ENCODE measurements at places on chromosomes 7 and 10.

GRCh38 chr7:30464231-30464671, 14.3 kb downstream of the NOD1 start:
- DNase-seq = no peak

- DNase-seq = no peak
Observed at GRCh38 chr7:28126410-28127041, 54.1 kb downstream of the JAZF1 start.

- no peak for DNase-seq
Observed at GRCh38 chr7:816751-817671, 15.3 kb upstream of the SUN1 start.

DNA sequence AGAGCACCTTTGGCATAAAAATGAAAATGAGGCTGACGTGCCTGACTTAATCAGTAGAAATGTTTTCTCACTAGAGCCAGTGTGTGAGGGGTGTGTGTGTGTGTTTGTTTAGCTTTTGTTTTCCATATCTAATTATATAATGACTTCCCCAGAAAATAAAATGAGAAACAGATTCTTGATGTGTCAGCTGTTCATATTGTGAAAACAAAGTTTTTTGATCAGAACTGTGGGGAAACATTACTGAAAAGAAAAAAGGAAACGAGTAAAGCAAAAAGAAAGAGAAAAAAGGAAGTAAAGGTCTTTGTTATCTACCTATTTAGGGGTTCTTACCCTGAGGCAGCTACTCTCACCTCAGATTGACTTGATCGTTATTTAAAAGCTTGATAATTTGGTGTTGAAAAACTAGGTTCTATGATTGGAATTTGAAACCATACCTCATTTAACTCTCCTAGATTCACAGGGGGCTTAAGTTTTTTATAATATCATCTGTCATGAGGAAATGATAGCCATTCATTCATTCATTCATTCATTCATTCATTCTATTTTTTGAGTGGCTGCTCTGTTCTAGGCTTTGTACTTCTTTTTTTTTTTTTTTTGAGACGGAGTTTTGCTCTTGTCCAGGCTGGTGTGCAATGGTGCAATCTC, 58.0 kb downstream of the CREM start:
- DNase-seq = no peak

GRCh38 chr7:80552031-80552694, 40.3 kb upstream of the GNAT3 start:
- no peak for DNase-seq

DNA sequence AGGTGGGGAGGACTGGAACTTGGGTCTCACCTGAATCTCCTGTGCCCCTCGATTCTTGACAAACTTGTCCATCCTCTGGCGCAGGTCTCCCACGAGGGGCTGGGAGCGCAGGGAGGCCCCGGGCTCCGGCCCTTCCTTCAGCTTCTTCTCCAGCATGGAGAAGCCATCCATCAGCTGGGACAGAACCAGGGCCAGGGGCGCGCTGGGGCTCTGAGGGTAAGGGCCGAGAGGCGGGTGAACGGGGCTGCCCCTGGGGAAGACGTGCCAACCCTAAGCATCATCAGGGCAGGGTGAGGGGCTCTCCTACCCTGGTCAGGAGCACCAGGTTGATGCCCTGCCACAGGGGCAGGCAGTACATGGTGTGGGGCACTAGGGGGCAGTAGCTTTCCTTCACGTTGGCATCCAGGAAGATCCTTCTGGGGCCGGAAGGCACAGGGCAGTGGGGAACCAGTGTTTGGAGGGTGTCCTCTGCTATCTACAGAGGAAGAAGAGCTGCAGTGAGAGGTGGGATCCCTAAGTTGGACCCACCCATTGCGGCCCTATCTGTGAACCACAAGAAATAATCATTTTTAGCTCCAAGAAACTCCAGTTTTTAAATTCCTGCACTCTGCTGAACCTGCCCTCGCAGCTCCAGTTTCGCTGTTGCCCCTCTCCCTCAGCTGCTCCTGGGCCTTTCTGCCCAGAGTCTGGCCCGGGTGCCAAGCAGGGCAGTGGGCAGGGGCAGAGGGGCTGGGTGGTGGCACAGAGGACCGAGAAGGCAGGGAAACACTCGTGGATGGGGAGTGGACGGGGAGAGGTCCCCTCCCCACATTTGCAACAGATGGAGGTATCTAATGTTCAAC, 10.8 kb upstream of the PYROXD2 start:
- DNase-seq = no peak

GRCh38 chr7:141844256-141844655, 3.0 kb upstream of the PRSS37 start:
- DNase-seq = peak; percentile 49

DNA sequence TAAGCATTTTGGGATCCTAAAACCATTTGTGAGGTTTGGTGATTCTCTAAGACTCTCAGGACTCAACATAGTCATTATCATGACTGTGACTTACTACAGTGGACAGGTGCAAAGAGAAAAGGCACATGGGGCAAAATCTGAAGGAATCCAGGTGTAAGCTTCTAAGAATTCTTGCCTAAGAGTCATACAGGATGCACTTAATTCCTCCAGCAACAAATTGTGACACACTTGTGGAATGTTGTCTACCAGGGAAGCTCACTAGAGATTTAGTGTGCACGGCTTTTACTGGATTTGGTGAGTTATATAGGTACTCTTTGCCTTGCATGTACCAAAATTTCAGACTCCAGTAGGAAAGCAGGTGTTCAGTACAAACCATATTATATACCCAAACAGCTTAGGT, 47.9 kb downstream of the WAC start:
- no peak for DNase-seq

DNA sequence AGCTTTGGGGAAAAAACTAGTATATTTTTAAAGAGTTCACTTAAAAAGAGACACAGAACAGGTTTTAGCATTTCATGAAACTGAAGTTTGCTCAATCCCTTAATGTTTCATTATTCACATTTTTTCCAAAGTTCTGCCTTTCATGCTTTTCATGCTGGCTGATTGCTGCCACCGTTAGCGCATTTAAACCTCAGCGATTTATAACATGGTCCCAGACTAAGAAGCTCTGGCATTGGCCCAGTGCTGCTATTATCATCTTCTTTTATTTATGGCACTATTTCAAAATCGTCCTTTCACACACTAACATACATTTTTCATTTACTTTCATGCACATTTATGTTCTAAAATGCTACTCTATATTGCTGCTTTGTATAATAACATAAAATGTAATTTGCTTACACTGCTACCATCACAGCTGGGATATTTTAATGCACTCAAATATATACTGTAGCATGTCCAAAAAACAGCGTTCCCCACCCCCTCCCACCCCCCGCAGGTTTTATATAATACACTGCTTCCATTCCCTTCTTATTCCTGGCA, 141.9 kb downstream of the MPP7 start:
- DNase-seq = no peak

DNA sequence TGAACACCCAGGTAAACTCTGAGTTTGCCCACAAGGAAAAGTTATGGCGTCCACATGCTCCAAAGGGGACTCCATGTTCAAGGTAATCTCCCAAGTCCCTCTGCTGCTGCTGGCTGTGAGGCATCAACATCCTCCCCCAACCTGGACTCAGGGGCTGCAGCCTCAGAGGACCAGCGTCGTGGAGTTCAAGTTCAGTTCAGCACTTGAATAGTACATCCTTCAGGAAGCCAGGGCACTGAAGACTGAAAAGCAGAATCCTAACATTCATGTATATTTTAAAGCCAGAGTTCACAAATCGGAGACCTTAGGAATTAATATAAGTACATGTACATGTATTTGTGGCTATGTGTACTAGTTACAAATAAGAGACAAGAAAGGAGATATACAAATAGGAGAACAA, 90.4 kb downstream of the PTPRE start:
- no peak for DNase-seq

- DNase-seq = no peak
Observed at GRCh38 chr10:118584181-118584954, 11.1 kb downstream of the PRLHR start.

DNA sequence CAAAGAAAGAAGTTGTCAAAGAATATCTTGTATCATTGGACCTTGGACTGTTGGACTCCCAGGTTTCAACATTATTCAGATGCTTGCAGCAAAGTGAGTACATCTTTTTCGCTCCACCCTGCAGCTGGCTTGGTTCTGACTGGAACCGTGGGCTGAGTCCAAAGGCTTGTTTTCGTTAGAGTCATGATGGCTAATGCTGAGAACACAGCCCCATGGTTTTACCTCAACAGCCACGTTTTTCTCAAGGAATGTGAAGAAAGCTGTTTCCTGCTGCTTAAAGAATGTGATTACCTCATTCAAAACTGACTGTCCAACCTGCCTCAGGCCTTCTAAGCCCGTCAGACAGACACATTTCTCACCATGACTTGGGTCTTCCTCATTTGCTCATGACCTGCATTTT, 69.5 kb downstream of the STEAP1B start:
- no peak for DNase-seq

DNA sequence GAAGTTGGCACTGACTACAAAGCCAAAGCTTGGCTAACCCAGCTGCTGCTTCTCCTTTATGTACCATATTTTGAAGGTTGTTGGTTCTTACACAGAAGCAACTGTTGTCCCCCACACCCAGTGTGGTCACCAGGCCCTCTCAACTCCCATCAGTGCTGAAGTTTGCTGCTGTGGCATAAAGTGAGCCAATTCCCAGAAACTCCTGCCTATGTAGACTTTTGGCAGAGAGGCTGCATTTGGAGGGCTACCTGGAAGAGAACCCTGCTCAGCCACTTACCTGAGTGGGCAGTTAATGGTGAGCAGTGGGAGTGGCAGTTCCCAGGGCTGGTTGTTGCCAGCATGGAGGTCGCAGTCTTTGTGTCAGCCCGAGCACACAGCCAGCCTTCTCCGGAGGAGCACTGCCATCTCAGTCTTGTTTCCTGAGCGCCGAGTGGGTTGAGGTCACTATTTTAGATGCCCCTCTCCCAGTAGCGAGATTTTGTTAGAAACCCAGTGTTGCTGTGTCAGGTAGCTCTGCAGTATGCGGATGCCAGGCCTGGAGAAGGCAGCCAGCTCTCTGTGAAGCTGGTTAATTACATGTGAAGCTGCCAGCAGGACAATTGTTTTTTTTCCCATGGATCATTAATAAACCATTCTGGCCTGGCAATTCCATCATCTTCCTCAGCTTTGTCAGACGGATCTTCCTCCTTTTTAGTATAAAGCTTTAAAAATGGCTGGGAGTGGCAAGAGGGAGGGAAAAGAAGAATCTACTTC, 24.5 kb downstream of the LRRC4 start:
- no peak for DNase-seq

- DNase-seq = no peak
Observed at GRCh38 chr7:154765118-154765517, 237.8 kb downstream of the PAXIP1 start.

DNA sequence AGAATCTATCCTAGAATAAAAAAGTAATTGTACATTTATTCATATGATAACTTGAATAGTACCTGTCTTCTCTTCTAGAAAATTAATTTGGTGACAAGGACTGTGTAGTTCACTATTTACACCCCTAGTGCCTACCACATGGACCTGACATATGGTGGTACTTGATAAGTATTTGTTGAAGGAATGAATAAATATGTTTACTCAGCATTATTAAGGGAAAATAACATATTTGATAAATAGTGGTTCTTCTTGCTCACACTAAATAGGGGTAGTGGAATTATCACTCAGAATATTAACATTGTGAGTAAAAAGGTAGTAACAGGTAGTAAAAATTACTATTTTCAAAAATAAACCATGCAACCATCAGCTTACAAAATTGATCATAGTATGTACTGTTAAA, 2.8 kb downstream of the SHTN1 start:
- no peak for DNase-seq

- no peak for DNase-seq
Observed at GRCh38 chr10:132335189-132336063, 3.4 kb downstream of the LRRC27 start.

GRCh38 chr10:88670497-88670896, 6.3 kb downstream of the LIPF start:
- DNase-seq = no peak

GRCh38 chr7:82114237-82114636, 329.3 kb downstream of the CACNA2D1 start:
- DNase-seq = no peak

GRCh38 chr7:1062296-1063294, 18.2 kb downstream of the GPR146 start:
- DNase-seq = no peak

- no peak for DNase-seq
Observed at GRCh38 chr7:77699056-77699455, 2.8 kb downstream of the RSBN1L start.

DNA sequence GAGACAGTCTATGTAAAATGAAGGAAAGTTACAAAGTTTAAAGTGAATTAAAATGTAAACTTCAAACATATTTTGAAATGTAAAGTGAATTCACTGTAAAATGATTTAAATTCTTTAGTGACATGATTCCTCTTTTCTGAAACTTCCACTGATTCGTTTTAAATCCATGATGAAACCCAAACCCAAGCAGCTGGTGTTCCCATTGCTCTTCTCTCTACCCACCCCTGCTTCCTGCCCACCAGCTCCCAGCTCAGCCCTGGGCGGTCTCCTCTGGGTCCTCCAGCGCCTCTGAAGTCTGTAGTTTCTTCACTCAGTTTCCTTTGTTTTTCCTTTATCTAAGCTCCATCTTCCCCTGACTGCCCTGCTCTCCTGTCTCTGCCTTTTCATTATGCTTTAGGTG, 175.9 kb downstream of the SNX10 start:
- DNase-seq = no peak

DNA sequence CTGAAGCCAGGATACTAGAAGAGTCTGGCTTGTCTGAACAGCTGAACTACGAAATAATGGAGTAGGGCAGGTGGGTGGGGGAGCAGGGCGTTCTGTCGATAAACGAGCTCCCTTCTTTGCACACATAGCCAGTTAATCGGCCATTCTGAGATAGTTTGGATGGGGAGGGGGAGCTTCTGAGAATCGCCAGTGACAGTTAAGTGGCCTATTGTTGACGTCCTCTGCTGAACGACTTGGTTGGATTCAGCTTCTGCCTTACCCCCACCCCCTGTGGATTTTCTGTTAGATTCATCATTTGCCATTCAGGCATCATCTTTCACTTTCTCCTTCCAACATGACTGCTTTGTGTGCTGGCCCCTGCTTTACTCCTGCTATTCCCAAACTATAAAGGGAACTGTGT, 520 bp downstream of the CPA5 start:
- DNase-seq = no peak

DNA sequence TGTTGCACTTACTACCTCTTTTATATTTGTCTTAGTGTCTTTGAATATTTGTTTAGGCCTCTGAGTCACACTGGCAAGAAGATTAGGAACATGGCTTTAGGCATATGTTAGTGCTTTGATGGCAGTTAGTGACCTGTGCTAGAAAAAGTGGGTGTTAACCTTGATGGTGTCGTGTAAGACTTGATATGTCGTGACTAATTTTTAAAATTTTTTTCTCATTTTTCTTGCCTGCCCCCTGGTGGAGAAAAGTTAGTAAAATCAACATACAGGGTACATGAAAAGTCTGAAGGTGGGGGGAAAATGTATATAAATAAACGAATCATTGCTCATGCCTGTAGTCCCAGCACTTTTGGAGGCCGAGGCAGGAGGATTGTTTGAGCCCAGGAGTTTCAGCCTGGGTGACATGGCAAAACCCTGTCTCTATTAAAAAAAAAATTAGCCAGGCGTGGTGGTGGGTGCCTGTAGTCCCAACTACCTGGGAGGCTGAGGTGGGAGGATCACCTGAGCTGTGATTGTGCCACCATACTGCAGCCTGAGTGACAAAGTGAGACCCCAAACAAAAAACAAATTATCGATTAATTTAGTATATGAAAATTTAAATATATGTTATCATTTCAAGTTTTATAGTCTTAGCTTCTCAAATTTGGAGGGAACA, 44.6 kb downstream of the TAX1BP1 start:
- DNase-seq = no peak

All from cerebellar nuclear complex (tissue), 1 donor.